ENCODE measurements at places on chromosomes 2 and 18.

- peak; percentile 95 for DNase-seq
Observed at GRCh38 chr18:56890632-56891031, 239.5 kb downstream of the WDR7 start.

GRCh38 chr2:37526323-37526722 is 145.1 kb downstream of the CDC42EP3 start:
- no peak for DNase-seq

GRCh38 chr2:235553696-235554100 is 59.9 kb downstream of the AGAP1 start:
- DNase-seq = no peak

- no peak for DNase-seq
Observed at GRCh38 chr18:34661464-34662087, 48.5 kb upstream of the DTNA start.

GRCh38 chr18:27501671-27502070 is 316.6 kb upstream of the CHST9 start:
- no peak for DNase-seq

DNA sequence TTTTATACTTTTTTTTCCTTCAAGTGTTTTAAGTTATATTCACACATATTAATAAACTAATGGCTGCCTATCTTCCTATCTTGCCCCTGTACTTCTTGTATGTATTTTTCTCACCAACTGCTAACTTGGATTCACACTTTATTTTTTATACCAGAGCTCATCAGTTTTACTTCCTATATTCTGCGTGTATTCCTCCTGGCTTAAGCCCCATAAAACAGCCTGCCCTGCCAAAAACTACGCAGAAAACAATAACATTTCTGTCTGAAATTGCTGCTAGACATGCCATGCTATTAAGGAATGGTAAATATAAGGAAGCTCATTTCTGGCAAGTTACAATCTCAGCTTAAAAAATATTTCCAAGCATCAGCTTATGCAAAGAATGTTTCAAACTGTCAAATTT is 172.3 kb downstream of the UBE2E3 start:
- no peak for DNase-seq

GRCh38 chr2:22037274-22037673 is 913.5 kb downstream of the TDRD15 start:
- no peak for DNase-seq

DNA sequence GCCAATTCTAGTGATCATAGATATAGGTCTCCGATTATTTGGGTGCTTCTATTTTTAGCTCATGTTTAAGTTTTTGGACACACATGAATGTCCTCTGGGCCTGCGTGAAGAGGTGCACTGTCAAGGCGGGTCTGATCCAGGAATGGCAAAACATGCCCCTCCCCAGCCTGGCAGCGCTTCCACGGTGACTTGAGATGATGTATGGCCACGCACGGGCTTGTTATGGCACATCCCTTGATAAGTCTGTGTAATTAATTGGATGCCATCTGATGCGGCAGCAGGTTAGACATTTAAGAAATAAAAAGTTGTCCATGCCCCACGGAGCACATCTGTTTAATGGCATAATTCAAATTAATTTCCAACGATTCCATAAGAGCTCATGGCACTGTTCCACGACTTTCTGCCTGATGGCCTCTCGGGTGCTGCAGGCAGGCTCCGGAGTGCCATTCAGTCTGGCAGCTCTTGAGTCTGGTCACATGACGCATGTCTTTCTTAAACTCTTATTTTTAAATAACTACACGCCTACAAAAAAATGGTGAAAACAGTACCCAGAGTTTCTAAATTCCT is 151.4 kb downstream of the ACKR3 start:
- no peak for DNase-seq

DNA sequence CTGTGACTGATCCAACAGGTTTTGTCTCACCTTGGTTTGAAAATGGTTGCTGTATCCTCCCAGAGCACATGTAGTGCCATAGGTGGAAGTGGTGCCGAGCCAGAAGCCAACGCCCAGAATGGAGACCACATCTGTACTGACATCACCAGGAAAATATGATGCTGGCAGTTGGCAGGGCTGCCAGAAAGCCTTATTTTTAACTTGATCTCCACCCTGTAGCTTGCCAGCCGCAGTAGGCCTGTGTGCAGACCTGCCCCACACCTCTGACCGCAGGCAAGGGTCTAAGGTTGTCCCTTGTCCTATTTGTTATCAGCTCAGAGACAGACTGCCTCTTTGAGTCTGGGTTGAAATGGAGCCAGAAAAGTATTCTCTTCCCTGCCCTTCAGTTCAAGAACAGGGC is 123.5 kb upstream of the EML6 start:
- DNase-seq = no peak

DNA sequence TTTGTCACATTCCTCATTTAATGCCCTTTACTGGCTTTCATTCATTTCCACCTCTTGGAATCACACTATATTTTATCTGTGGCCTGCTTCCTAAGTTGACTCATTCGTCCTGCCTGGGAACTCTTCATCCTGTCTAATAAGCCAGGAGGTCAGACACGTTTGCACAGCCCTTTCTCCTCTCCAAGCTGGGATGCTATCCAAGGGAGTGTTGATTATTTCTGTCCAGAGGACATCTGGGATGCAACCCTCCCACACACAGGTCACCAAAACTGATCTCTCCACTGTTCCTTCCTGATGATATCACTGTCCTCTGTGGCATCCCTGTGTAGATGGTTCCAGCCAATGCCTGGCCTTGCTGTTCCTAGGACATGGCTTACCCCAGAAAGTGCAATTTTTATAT is 79.8 kb upstream of the NOSTRIN start:
- no peak for DNase-seq

GRCh38 chr2:30956995-30957394 is 149.7 kb upstream of the CAPN13 start:
- no peak for DNase-seq

DNA sequence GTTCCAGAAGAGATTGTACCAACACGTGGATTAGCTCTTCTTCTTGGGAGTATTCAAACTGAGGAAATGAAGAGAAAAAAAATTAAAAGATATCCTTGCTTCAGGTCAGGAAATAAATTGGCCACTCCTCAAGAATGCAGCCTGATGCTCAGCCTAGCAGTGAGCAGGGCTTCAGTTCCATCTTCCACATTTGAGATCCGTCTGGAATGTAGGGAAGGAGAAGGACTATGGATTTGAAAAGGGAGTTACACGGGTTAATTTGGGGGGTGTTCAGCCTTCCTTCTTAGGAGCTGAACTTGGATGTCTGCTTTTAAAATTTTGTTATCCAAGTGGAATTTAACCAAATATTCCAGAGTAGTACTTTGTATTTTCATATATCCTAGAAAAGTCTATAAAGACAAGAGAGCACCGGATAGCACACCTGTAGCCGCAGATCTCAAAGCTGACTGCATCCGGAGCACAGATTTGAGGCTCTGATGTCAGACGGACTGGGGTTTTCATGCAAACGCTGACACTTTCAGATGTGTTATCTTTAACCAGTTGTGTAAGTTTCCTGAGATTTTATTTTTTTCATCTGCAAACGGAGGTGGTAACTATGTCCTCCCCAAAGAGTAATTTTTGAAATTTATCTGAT is 99.3 kb downstream of the COPS8 start:
- no peak for DNase-seq

- no peak for DNase-seq
Observed at GRCh38 chr2:227939271-227940027, 68.0 kb downstream of the DAW1 start.

DNA sequence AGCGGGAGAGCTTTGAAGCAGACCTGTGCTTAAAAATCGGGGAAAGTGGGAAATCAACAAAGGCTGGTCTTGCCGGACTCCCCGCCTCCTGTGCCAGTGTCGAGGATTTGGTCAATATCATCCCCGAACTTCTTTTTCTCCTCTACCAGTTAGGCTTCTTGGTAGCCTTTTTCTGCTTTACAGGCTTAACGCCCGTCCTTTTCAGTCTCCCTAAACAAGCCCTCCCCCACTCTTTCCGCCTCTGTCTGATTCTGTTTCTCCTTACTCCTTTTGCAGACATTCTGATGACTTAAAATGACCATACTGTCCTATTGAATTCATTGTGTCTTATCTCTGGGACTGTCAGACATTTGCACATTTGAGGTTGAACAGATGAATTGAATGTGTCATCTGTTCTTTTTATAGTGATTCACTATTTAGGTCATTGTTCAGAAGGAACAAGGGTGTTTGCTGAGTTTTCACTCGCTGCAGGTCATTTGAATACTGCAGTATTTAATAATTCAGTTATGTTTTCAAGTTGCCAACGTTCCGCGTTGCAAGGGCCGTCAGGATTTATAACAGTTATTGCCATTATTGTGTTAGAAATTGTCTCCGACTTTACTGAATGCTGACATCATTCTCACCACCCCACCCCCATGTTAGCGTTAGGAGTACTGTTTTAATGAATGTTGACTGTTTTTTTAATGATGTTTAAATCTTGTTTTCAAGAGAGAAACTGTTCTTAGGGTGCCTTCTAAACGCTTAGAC is 1.1 kb downstream of the ITGAV start:
- DNase-seq = no peak

- no peak for DNase-seq
Observed at GRCh38 chr2:50221106-50221505, 810.8 kb downstream of the NRXN1 start.

DNA sequence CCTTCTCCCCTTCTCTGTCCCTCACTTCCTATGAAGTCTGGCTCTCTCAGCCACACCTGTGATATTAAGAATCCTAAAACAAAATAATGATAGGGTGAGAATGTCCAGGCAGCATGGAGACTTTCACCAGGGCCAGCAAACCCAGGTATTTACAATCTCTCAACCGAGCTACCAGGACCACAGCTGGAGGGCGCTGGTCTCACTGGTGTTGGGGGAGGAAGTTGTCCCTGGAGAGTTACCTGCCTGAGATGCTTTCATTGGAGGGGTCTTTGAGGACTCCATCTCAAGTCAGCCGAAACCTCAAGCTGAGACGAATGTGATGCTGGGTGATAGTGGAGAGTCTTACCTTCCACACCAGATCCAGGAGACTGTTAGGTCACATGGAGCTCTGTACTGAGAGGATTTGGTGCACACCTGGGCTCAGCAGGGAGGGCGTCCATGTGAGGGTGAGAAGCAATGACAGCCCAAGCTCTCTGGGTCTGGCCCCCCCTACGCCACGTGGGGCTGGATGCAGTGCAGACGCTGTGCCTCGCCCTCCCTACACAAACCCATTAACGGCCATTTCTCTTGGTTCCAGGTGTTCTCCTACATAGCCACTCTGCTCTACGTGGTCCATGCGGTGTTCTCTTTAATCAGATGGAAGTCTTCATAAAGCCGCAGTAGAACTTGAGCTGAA is 27.4 kb downstream of the MAL start:
- no peak for DNase-seq

DNA sequence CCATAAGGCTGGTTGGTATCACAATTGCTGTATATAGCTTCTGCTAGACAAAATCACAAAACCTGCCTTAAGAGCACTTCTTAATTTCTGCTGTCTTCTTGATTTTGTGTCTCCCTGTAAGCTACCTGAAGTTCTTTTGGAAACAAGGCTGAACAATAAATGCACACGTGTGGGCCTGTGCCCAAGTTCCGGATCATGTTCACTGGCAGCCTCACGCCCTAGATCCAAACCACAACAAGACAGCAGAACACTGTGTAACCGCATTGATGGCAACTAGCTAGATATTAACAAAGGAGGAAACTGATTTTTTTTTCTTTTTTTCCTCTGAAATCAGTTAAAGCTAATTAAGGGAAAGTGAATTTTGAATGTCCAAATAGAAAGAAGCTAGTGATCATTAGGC is 81.5 kb upstream of the LYPD6B start:
- no peak for DNase-seq

DNA sequence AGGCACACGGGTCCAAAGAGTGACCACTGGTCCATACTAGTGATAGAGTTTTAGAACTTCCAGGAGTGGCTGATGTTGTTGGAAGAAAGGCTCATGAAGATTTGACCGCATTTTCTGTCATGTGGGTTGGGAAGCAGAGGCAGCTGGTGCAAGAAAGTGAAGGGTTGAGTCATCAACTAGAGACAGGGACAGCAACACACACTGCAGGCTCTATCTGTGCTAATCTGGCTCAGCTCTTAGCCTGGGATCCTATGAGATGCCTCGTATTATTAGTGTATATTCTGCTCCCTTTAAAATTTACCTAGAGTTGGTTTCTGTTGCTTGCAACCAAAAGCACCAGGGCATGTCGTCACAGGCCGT is 2.5 kb upstream of the SH3RF3 start:
- DNase-seq = peak; percentile 82

- DNase-seq = no peak
Observed at GRCh38 chr2:68514316-68514929, 47.0 kb downstream of the APLF start.

DNA sequence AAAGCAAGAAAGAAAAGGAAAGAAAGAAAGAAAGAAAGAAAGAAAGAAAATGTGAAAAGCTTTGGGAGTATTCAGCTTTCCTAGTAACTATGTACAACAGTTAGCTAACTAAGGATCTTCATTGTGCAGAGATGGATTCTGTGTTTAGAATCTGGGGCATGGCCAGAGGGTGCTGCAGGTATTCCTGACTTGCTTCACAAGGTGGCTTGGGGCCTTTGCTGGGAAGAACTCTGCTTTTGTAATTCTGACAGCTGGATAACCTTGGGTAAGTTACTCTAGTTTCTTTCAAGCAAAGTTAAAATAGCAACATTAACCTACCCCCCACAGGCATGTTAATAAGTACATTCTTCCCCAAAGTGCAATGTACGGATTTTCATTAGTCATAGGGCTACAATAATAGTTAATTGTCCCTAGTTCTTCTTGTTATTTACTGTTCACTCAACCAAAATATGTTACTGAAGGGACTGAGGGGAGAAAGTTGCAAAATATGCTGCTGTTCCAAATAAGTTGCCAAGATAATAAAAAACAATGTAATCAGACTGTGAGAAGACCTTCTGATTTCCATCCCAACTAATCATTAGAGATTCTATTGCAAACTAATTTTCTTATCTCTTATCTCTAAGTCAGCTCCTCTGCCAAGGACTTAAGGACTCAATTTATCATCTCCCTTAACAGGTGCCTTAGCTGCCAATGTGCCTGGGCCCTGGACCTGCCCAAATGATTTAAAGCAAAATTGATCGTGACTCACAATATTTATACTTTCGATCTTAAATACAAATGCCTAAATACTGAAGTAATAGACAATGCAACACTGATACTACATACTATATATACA is 50.3 kb downstream of the SERPINB8 start:
- no peak for DNase-seq

- DNase-seq = no peak
Observed at GRCh38 chr18:75588412-75588811, 160.9 kb upstream of the SMIM21 start.

GRCh38 chr2:18001671-18002070 is 123.2 kb downstream of the KCNS3 start:
- DNase-seq = no peak

- DNase-seq = no peak
Observed at GRCh38 chr2:174292908-174293307, 41.8 kb upstream of the SP9 start.

GRCh38 chr2:112627060-112628040 is 18.4 kb upstream of the SLC20A1 start:
- DNase-seq = peak; percentile 94

GRCh38 chr2:169426069-169426663 is 53.1 kb upstream of the BBS5 start:
- DNase-seq = no peak

- DNase-seq = no peak
Observed at GRCh38 chr2:38182492-38183003, 106.6 kb upstream of the CYP1B1 start.
